Pancreas (tissue), 10 donors: ENCODE measurements at places on chromosomes 3 and 15.
A peak's percentile ranks its signal among the peaks of the same experiment; 100 is the strongest.

DNA sequence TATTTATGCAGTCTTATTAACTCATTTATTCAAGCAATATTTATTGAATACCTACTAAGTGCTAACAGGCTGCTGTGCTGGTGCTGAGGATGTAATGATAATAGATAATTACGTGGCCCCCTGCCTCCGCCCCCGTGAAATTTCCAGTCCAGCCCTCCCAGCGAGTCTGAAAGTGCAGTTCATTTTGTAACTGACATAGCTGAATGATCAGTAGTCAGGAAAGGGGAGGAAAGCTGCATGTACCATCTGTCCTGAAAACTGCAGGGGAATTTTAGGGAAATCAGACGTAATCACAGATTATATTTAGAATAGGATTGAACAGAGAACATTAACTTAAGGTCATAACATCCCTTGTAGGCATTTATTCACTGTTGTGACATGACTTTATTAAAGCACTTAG, 736.8 kb downstream of the MCTP2 start:
- DNase-seq, result no peak

DNA sequence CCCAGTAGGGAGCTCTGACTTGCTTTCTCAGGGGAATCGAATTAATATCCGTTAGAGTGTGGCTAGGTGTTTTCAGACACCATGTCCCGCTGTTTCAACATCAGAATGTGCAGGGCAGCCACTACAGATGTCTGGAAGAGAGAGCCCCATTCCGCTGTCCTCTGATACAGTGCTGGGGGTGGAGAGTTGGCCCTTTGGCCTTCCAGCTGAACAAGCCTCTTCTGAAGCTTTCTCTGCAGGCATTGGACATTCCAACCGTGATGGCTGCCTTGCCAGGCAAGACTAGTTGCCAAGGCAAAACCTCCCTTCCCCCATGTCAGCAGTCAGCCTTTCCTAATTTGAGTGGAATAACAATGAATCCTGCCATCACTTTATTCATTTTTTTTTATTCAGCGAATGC, 1.5 kb downstream of the FAH start:
- DNase-seq, result no peak

DNA sequence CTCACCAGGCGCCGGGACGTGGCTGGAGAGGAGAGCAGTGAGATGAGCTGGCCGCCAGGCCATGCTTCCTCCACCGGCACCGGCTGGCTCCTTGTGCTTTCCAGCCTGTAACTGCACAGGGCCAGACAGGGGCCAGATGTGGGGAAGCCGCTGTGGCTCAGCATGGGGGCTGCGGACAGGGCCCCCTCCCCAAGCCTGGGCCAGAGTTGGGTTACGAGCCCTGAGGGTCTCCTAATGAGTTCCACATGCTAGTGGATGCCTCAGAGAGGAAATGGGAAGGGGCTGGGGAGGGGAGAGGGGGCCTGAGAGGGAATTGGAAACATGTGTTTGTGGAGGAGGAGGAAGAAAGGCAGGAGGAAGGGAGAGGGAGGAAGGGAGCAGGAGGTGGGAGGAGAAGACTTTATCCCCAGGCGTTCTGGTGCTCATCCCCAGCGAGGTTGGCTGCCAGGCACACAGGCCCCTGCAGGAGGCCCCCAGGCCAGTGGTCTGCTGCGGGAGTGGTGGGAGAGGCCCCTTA, 11.7 kb upstream of the DUSP7 start:
- no peak for DNase-seq

DNA sequence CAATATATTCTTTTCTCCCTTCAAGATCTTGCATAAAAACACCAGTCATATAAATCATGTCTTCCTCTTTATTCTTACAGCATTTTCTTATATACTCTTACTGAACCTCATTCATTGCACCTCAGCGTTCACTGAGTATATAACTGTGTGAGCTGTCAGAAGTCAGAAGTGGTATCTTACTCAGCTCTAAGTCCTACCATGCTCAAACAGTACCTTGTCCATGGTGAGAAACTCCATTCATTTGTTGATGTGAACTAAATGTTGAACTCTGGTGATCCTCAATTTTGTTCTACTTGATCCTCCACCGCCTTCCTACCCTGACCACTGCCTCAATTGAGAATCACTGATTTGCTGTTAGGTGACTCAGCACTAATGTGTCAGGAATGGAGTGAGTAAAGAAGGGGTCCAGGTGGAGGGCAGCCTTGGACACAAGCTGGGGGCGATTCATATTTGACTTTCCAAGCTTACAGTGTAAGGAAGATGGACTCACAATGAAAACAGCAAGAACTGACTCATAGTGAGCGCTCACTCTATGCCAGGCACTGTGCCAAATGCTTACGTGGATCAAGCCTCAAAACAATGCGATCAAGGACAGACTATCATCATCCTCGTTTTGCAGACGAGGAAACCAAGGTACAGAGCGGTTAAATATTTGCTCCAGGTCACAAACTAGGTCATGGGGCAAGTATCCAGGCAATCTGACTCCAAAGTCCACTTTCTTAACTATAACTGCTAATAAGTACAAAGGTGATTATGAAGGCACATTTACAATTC, 13.5 kb upstream of the ZFYVE19 start:
- DNase-seq, result peak; percentile 53

DNA sequence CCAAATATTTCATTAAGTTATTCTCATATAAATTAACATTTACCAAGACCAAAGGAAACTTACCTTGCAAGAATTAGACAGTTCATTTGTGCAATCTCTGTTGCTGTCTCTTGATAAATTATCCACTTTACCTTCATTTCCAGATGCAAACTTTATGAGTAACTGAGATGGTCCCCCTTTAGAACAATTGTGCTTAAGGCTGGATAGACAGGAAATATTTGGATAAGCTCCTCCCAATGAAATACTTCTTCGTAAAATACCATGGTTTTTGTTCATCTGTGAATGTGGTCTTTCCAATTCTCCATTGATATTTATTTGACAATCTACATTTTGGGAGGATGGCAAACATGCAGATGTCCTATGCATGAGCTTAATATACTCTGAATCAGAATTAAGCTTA, 78.2 kb downstream of the NEDD4 start:
- DNase-seq, result no peak

GRCh38 chr3:31985831-31986230, 4.3 kb downstream of the ZNF860 start:
- no peak for DNase-seq

DNA sequence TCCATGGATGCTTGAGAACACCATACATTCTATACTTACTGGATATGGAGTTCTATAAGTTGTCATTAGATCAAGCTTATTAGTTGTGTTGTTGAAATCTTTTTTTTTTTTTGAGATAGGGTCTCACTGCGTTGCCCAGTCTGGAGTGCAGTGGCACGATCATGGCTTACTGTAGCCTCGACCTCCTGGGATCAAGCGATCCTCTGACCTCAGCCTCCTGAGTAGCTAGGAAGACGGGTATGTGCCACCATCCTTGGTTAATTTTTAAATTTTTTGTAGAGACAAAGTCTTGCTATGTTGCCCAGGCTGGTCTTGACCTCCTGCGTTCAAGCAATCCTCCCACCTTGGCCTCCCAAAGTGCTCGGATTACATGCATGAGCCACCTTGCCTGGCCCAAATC, 12.5 kb upstream of the NCBP2 start:
- no peak for DNase-seq

- DNase-seq, result no peak
These were observed 1036.1 kb downstream of the MCTP2 start for GRCh38 chr15:95267481-95267880.

- DNase-seq, result no peak
These were observed 653 bp upstream of the MFSD1 start for GRCh38 chr3:158801201-158801600.

DNA sequence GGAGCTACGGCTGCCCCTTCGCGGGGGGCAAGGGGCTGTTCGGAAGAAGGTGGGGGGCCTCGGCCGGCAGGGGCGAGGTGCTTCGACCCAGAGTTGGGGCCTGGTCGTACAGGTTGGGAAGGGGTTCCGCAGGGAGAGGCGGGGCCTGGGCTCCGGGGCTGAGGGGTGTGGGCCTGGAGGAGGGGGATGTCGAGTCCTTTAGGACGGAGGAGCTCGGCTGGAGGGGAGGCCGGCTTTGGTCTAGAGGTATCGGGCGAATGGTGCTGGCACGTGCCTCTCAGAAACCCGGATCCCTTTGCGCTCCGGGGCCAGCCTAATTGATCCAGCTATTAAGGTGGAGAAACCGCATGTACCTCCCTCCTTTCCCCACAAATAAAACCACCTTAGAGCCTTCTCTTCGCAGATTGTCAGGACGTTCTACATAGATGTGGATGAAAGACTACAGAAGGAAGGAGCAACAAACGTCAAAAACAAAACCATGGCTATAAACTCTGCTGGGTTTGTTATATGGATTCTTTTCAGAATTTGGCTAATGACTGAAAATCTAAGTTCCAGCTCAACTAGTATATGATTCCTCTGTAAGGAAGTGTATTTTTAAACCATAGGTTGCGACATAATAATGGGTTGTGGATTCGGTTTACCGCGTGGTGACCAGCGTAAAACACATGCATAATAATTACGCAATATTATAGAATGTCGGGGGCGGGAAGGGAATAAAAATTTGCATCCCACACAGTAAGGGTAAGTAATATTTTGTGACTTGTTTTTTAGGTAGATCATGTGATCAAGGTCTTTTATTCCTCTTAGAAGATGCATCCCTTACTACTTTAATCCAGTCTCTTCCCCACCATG, 644 bp upstream of the NGLY1 start:
- DNase-seq, result no peak

DNA sequence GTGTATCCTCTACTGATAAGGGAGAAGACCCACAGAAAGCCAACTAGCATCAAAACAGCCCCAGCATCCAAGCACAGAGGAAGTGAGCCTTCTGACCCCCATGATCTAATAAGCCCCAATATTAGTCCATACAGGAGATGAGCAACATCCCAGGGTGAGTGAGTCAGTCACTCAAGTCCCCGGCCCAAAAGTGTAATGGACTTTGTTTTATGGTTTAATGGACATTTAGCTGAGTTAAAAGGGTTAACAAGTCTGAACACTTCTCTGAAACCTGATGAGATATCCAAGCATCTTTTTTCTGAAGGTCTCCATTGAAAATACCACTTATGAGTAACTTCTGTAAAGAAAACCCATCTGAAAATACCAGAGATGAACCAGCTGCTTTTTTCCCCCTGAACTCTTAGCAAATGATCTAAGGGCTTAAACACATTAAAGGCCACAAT, 115.6 kb downstream of the GREM1 start:
- DNase-seq, result no peak

DNA sequence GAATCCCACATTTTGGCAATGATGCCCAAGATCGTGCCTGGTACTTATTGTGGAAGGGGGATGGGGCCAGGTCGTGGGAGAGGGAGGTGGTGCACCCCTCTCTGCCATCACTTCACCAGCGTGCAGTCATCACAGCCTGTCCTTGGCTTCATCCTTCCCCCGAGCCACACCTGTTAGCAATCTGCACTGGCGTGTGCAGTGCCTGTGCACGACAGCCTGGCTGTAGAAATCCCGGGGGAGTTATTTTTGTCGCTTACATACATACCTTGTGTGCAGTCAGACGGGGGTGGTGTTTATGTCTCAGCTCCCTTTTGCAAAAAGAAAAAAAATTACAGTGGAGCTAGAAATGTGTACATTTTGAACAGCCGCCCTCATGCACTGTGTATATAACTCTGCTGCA, 216.0 kb downstream of the TLE3 start:
- DNase-seq, result no peak

GRCh38 chr3:112894258-112894657, 47.6 kb upstream of the CD200R1L start:
- DNase-seq, result no peak

GRCh38 chr3:39149059-39149455, 4.3 kb downstream of the CSRNP1 start:
- DNase-seq, result no peak

DNA sequence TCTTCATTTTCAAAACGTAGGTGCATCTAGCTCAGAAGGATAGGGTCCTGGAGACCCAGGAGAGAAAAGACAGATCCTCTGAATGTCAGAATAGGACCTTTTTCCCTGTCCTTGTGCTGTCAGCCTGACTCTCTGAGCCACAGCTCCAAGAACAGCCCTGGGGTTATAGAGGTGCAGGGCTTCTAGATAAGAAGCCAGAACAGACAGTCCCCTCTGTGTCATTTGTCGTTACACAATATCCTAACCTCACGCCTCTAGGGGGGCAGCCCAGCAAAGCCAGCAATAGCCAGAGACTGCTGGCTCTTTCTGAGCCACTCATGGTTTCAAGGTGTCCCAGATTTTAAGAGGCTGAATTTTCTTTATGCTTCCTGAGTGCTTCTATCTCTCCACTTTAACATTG, 153.2 kb upstream of the THBS1 start:
- DNase-seq, result no peak

- DNase-seq, result no peak
These were observed 129.4 kb downstream of the RBPMS2 start for GRCh38 chr15:64645995-64646394.

DNA sequence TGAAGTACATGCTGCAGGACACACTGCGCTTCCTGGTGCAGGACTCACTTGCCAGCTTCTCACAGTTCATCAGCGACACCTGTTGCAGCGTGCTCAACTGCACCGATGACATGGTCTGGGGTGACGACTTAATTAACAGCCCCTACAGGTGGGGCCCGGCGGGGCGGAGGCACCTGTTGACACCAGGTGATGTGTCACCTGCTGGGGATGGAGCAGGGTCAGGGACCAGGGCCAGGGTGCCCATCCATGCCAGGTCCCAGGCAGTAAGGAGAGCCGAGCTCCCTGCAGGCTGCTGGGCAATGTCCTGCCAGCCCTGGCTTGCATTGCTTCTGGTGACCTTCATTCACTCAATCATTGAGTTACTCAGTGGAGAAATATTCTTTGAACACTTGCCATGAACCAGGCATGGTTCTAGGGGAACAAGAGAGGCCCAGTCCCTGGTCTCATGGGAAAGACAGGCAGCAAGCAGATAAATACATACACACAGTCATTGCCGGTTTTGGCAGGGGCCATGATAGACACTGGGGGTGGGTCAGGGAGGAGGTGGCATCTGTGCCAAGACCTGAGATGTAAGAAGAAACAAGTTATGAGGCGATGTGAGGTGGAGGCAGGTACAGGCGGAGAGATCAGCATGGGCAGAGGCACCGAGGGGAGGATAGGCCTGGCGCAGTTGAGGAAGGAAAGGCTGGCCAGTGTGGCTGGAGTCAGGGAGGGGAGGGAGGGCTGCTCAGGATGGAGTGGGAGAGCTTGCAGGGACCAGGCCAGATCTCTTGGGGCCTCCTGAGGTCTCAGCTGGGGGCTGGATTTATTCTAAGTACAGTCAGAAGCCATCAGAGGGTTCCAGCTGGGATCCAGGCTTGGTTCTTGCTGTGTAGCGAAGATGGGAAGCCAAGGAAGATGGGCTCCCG, 30.8 kb downstream of the DNAH1 start:
- peak; percentile 52 for DNase-seq
